Activated CD4-positive, alpha-beta T cell treated with anti-CD3 and anti-CD28 coated beads for 24 hours (primary cell): ENCODE measurements at places on chromosomes 5 and 9.
A peak's percentile ranks its signal among the peaks of the same experiment; 100 is the strongest.

GRCh38 chr9:121510766-121511550 lies 11.3 kb upstream of the GGTA1 start:
- DNase-seq, result no peak

DNA sequence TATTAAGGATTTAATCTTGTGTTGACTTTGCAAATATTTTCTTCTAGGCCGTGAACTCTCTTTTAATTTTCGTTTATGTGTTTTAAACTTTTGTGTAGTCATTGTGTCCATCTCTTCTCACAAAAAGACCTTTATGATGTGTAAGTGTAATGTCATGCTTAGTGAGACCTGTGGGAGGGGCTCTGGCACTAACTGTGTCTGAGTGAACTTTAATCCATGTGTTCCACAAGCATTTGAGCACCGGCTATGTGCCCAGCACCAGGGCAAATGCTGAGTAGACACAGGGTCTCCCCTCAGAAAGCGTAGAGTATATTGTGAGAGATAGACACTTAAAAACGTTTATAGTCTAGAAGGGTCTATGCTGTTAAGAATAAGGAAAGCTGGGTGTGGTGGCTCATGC lies 272.6 kb upstream of the TUT7 start:
- no peak for DNase-seq

GRCh38 chr9:117936185-117937130 lies 232.3 kb downstream of the TLR4 start:
- no peak for DNase-seq

DNA sequence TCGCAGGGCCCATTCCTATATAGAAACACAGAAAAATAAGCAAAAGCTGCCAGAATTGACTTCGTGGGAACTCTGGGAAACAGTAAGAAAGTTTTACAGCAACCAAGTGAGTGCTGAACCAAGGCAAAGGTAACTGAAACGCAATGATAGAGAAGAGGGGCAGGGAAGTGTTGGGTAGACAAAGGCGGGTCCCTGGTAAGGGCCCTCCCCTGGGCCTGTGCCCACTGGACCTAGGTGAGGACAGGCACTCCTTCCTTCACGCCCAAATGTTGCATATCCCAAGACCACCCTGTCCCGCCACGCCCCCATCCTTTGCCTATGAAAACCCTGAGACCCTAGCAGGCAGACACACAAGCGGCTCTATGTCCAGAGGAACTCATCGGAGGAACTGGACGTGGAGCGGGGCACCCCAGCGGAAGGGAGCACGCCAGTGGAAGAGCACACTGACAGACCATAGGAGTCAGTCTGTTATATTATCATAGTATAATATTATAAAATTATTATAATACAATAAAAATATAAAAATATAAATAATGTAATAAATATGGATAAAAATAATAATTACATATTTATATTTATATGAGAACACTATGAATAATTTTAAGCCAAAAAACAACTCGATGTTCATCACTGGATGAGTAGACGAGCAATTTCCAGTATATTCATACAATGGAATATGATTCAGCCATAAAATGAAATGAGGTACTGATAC lies 27.9 kb downstream of the CDKN2A start:
- no peak for DNase-seq

DNA sequence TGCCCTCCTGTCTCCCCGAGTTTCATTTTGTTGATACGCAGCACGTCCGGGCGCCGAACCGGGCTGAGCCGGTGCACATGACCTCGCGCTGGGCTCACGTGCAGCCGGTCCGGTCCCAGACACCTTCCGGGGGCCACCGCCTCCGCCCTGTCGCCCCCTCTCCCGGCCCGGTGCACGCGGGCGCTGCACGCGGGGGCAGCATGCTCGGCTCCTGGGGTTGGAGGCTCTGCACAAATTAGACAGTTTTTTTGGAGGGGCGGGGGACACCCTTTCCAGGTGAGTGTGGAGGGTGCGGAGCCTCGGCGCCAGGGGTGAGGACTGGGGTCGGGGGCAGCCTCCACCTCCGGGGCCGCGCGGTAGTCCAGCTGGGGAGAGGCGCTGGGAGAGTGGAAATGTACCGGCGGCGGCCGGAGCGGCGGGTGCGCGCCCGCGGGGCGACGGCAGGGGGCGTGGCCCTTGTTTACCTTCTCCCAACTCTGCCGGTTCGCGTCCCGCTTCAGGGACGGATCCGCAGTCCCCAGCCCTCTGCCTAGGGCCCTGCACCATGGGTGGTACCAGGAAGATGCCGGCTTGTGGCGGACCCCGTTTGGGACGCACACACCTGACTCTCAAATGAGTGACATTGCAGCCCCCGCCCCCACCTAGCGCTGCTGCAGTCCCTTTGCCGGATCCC lies 1.1 kb downstream of the JADE2 start:
- peak; percentile 73 for DNase-seq

DNA sequence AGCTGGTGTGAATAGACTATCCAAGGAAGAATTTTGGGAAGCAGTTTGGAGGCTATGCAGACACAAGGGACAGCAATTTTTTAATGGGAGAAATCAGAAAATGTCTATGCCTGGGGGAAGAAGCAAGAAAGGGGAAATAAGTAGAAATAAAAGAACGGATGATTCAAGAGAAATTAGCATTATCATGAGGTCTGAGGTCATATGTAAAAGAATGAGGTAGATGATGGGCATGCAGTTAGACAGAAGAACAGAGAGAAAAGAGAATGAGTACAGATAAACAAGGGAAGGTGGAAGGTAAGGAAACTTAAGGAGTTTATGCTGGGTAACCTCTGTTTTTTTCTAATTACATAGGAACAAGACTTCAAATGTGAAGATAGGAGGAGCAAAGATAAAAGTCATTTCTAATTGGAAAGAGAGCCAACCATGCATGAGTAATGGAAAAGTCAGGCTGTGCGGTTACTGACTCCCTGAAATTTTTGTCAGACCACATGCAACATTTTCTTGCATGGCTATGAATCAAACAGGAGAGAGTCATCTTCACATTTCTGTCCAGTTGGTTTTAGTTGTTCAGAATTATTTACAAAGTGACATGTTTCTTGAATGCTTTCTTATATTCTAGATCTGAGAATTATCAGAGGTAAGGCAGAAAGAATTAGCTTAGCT lies 101.0 kb upstream of the PIK3R1 start:
- DNase-seq, result no peak

GRCh38 chr5:65394087-65394486 lies 87.6 kb downstream of the ADAMTS6 start:
- DNase-seq, result no peak

DNA sequence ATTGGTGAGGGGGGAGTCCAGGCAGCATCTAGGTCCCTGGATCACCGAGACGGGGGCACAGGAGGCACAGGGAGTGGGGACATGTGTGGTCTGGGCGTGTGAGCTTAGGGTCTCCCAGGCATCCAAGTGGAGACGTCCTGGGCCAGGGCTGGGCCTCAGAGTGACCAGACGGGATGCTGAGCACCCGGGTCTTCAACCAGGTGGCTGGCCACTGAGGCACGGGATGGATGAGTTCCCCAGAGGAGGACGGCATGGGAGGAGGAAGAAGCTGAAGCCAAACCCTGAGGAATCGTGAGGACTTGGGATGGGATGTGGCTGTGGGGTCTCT lies 88.0 kb downstream of the LMX1B start:
- DNase-seq, result no peak

DNA sequence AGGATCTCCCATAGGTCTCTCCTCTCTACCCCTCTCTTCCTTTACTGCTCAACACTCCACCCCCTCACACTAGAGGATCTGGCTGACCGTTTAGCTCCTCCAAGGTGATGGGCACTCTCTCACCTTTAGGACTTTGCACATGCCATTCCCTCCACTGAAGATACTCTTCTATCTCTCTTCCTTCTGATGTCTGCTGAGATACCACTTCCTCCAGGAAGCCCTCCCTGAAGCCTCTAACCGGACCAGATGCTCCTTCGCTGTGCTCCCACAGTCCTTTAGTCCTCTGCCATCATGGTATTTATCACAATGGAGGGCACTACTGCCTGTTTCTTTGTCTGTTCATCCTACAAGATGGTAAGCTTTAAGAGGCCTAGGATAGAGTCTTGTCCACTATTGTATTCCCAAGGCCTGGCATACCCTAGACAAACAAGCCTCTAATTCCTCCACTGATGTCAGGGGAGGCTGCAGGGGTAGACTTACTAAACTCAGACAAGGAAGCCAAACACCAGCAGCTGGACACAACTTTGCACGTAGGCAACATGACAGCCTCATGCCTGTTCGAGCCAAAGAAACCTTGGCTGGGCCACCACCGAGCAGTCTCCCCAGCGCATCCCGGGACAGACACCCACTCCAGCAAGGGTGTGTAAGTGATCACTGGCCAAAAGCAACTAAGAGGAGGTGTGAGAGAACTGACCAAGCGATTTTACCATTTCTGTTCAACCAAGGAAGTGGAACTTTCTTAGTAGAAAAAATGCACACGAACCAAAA lies 20.2 kb downstream of the ORM2 start:
- DNase-seq, result no peak

DNA sequence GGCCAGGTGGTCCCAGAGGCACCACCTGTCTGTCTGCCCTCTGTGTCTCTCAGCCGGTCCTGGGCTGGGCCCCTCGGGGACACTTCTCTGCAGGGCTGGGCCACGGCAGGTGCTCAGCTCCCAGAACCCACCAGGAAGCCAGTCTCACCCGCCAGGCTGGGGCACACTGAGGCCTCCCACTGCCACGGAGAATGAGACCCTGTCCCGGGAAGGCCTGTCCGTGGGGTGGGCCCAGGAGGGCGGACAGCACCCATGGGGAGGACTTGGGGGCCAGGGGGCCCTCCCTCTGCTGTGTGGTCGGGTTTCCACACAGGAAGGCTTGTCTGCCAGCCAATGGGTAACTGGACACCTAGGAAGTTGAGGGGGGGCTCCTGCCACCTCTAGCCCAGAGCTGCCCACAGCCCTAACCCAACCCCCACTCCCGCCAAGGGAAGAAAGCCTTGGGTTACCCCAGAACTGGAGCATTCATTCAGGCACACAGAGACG lies 4.1 kb upstream of the TUBB4B start:
- no peak for DNase-seq

- no peak for DNase-seq
Observed at GRCh38 chr5:93868851-93869250, 127.5 kb upstream of the POU5F2 start.

DNA sequence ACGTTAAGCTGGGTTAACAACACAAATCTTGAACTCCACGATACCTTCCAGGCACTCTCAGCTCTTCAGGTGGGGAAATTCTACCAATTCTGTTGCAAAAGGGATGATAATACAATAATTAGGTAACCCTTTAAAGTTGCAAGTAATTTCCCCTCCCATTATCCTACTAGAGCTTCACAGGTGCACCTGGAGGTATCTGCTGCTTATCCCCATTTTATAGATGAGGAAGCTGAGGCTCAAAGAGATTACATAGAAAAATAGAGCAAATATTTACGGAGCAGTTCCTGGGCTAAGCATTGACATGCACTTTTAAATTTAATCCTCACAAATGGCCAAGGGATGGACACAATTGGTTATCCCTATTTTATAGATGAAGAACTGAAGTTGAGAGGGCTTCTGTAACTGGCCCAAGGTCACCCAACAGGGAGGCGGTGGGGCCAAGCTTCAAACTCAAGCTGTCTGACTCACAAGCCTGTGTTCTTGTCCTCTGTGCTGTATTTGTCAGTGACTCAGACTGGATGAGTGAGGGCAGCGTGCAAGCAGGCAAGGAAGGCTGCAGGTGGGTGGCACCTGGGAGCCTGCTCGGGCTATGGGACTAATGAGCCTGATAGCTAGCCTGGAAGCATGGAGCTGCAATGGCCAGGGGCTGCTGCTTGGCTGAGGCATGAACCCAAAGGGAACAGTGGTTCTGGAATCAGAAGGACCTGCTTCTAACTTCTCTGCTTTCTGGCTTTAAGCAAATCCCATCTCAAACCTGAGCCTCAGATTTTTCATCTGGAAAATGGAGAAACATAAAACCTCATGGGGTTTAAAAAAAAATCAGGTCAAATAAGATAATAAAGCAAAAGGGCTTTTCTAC lies 105.5 kb downstream of the PDE6A start:
- no peak for DNase-seq

DNA sequence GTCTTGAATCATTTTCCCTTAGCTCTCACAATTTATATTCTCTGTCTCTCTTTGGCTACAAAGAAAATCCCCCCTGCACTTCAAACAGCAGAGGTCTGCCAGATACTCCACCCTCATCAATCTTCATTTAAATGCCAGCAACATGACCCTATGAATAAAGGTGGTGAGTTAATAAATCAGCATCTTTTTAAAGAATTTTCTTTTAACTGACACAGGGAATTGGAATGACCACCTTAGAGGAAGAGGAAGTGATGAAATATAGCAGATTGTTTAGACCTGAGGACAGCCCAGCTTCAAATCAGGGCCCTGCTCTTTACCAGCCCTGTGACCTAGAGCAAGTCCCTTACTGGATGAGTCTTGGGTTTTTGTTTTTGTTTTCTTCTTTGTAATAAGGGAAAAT lies 223.1 kb upstream of the PAPPA start:
- DNase-seq, result no peak

- no peak for DNase-seq
Observed at GRCh38 chr9:95463148-95464060, 53.4 kb downstream of the PTCH1 start.

GRCh38 chr5:88544671-88545070 lies 276.0 kb upstream of the TMEM161B start:
- no peak for DNase-seq

GRCh38 chr5:26321278-26321677 lies 717.1 kb downstream of the CDH9 start:
- no peak for DNase-seq

DNA sequence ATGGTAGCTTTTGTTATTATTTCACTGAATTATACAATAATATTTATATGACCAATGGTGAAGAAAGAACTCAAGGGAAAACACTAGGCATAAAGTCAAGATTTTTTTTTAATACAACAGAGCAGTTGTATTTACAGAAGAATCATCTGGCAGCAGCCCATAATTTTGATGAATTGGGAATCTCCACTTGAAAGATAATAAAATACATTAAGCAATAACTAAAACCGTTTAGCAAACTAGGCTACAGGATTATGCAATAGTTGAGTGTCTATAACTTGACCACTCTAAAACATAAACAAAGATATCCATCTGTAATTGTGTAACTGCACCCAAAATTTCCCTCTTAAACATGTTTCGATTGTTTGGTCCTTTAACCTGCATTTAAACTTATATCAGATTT lies 80.8 kb downstream of the SNCAIP start:
- DNase-seq, result no peak

- no peak for DNase-seq
Observed at GRCh38 chr9:135049460-135049859, 38.0 kb upstream of the OLFM1 start.

- DNase-seq, result no peak
Observed at GRCh38 chr5:158929552-158930218, 170.0 kb downstream of the EBF1 start.

DNA sequence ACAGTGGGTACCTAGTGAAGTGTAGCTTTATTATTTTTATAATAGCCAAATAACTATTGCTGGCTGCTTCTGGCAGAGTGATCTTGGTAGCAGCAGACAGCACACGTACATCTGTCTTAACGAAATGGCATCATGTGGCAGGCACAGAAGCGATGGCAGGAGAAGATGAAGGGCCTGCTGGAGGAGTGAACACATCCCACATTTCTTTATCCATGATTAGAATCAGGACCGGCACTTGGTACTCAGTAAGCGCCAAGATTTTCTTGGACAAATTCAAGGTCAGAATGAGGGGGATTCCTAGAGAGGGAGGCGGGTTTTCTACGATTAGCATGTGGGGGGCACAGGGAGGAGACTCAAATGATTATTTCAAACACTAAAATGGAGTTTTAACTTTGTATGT lies 23.0 kb upstream of the ZNF366 start:
- DNase-seq, result no peak

GRCh38 chr9:126066131-126066530 lies 260.5 kb upstream of the MVB12B start:
- DNase-seq, result no peak

GRCh38 chr5:69083412-69083811 lies 10.4 kb upstream of the SLC30A5 start:
- no peak for DNase-seq
